ENCODE measurements at places on chromosomes 3 and 15.

DNA sequence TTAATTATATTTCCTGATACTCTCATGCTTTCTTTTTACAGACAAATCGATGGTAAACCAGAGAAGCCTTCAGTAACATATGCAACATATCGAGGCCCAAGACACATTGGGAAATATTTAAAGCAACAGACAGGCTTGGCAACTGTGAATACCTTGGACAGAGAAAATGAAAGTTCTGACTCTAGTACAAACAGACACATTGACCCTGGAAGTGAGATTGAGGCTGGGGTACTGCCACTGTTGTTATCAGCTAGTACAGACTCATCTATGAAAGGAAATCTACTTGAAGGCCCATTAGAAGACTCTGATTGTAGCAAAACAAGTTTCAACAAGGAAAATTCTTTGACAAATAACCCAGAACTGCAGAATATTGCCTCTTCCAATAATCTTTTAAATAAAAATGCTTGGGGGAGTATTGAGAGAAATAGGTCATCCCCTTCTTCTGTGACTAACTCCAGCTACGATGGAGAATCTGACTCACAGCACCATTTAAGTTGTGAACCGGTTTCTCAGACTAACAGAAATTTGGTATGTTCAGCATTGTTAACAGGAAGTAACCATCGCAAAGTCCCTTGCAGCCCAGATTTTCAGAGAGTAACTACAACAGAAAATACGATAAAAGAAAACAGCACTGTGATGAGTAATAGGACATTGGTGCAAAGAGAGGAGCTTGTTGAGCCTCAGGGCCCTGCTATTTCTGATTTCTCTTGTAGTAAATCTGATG lies 50.2 kb downstream of the CRYBG3 start:
- DNase-seq = no peak

DNA sequence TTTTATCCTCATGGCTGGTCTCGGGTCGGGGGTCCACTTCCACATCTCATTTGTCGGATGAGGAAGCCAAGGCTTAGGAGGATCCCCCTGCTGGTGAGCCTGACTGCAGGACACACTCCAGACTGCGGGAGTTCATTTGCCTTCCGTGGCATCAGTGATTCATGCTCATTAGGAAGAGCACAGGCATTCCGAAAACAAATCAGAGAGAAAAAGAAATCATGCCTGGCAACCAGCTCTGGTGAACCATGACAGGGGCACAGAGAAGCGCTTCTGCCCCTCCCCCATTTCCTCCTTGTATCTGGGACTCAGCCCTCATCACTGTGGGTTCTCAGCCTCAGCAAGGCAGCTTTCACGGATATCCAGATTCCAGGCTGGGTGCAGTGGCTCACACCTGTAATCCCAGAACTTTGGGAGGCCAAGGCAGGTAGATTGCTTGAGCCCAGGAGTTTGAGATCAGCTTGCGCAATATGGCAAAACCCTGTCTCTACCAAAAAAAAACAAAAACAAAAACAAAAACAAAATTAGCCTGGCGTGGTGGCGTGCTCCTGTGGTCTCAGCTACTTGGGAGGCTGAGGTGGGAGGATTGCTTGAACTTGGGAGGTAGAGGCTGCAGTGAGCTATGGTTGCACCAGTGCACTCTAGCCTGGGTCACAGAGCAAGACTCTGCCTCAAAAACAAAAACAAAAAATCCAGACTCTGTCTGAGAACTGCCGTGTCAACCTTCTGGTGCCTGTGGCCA lies 28.4 kb downstream of the IRAK2 start:
- no peak for DNase-seq

- no peak for DNase-seq
These were observed 22.4 kb downstream of the ARL8B start for GRCh38 chr3:5144316-5144994.

DNA sequence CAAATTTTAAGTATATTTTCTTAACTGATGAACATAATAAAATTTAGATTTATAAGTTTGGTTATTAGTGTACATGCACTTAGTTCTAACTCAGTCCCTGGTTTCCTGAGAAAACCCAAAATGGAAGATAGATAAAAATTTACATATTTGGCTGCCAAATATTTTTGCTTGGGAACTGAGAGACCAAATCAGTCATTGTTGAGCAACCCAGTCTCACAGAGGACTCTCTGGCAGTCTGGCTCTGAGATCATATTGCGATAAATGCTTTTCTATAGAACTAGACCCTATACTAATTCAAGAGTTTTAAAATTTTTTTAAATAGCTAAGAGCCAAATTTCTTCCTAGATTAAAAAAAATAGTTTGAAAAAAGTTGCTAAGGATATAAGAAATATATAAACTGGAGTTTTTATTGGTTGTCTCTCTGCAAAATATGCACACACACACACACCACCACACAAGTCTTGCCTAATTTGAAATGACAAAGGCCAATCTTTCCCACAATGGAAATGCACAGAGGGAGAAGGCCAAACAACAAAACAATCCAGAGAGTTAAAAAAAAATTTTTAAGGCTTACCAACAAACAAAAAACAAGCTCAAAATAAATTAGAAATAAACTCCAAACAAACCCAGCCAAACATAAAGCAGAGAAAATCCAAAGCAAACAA lies 259.5 kb downstream of the MECOM start:
- DNase-seq = no peak

GRCh38 chr3:71393093-71393492 lies 190.4 kb downstream of the FOXP1 start:
- DNase-seq = no peak

DNA sequence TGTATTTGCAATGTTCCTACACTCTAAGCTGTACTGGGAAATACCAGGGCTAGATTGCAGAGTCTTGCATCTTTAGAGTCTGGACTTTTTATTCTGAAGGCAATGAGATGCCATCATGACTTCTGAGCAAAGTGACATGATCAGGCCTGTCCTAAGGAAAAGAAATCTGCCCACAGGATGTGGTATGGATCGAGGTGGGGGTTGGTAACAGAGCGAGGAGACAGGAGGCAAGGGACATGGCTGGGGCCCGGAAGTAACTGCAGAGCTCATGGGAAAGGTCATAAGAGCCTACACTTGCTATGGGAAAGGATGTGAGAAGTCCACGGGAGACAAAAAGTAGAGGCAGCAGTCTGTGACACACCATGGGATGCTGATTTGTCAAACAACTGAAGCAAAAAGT lies 121.5 kb downstream of the OXNAD1 start:
- no peak for DNase-seq

GRCh38 chr3:148023994-148024393 lies 614.8 kb downstream of the ZIC1 start:
- no peak for DNase-seq

- peak; percentile 54 for DNase-seq
These were observed 17.2 kb downstream of the MYL3 start for GRCh38 chr3:46845860-46846623.

DNA sequence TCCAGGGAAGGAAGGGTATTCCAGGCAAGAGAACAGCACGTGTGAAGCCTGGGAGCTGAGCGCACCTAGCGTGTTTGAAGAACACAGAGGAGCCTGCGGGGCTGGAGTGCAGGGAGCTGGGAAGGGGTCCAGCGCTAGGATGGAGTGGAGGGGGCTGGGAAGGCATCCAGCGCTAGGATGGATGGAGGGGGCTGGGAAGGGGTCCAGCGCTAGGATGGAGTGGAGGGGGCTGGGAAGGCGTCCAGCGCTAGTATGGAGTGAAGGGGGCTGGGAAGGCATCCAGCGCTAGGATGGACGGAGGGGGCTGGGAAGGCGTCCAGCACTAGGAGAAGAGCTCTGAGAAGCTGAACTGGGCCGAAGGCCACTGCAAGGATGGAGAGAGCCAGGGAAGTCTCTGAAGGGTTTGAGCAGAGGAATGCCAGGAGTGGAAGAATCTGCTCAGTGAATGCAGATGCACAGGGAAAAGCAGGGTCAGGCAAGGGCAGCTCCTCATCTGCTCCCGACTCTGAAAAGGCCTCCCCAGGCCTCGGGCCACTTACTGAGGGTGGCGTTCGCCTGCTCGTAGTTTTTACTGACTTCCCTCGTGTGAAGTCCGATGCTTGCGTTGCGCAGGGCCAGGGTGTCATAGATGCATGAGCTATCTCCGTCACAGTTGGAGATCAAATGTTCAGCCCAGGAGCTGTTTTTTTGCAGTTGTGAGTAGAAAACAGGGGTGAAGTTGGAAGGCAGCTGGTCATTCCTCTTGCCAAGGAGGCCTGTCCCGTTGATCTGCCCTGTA lies 39.8 kb downstream of the MUC20 start:
- DNase-seq = no peak

- no peak for DNase-seq
These were observed 30.8 kb upstream of the GOLGA6L9 start for GRCh38 chr15:82398785-82399184.

DNA sequence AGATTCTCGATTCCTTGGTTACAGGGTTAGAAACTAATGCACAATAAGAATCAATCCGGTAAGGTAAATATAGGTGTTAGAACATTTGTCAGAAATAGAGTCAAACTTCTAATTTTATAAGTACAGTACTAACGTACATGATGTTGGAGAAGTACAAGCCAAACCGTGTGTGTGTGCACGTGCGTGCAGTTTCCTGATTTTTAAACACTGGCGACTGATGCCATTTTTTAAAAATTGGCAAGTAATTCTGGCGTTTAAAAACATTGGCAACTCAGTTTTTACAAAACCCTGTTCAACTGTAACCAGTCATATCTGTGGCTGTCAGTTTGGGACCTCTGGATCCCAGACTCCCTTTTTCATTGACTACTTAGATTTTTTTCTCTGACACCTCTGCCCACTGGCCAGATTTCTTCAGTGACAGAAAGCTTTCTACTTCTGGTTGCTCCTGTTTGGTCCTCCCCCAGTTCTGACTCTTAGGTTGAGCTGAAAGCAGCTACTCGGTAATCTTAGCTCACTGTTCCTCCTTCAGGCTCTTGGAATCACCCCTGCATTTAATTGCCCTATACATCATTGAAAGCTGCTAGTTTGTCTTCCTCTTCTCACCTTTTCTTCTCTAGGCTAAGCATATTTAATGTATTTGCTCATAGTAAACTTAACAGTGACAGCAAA lies 843 bp downstream of the ATG7 start:
- no peak for DNase-seq

- DNase-seq = no peak
These were observed 90.9 kb downstream of the SAMMSON start for GRCh38 chr3:70090322-70090913.

DNA sequence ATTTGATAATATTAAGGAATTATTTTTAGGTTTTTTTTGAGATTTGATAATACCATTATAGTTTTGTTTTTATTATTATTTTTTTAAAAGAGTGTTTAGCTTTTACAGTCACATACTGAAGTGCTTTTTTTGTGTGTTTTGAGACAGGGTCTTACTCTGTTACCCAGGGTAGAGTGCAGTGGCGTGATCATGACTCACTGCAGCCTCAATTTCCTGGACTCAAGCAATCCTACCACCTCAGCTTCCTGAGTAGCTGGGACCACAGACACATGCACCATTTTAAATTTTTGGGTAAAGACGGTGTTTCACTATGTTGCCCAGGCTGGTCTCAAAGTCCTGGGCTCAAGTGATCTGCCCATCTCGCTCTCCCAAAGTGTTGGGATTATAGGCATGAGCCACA lies 73.0 kb downstream of the SUMF1 start:
- DNase-seq = no peak

DNA sequence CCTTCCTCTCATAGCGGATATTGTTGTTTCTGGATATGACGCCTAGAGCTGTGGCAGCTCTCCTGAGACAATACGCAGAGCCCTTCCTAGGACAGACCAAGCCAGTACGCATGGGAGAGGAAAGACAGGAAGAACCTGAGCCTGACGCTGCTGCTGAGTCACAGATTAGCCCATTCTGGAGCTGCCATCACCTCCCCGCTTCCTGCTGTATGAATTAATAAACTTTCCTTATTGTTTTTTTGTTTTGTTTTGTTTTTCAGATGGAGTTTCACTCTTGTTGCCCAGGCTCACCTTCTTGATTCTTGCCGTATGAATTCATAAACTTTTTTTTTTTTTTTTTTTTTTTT lies 67.0 kb downstream of the PPCDC start:
- no peak for DNase-seq

- DNase-seq = no peak
These were observed 9.3 kb upstream of the RBP1 start for GRCh38 chr3:139548801-139549200.

GRCh38 chr3:99686955-99687612 lies 48.7 kb downstream of the COL8A1 start:
- DNase-seq = peak; percentile 9

- DNase-seq = no peak
These were observed 46.6 kb upstream of the SERPINI2 start for GRCh38 chr3:167520266-167521005.

GRCh38 chr3:110101361-110101760 lies 764.0 kb upstream of the DPPA4 start:
- DNase-seq = no peak

GRCh38 chr3:50028346-50028745 lies 60.4 kb upstream of the RBM5 start:
- DNase-seq = no peak

DNA sequence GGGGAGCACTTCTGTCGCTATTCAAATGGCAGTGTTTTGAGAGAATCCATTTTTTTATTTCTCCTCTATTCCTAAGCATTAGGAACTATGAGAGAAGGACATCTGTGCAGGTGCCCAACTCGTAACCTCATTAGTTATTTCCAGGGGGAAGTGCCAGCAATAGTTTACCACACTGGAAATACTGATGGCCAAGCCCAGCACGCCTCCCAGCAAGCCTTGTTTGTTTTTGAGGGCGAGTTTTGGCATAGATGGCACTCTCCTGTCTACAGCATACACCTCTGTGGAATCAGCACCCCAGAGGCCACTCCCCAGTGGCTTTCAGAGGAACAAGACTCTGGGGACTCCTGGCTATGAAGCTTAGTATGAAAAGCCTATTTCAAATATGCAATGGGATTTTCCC lies 36.6 kb downstream of the FAN1 start:
- DNase-seq = peak; percentile 77

GRCh38 chr3:156483426-156483825 lies 71.5 kb downstream of the SSR3 start:
- DNase-seq = no peak

- DNase-seq = no peak
These were observed 328.5 kb downstream of the MECOM start for GRCh38 chr3:169334991-169335390.

DNA sequence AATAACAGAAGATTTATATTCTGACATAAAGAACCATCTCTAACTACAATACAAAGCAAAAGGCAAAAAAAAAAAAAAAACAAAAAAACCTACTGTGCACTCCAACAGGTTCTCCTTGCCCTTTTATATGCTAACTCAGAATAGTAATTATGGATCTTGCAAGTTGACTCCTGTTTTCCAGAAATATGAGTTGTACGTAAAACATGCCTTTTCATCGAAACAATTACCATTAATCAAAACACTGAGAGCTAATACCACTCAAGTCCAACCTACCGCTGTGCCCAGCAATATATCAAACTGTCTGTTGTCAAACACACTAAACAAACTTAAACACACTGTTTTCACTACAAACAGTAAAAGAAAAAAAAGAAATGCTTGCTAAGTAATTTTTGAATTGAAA lies 389.8 kb downstream of the TBC1D5 start:
- no peak for DNase-seq

Data from NCI-H345 (cell line).